NT2/D1 (cell line): ENCODE measurements at places on chromosomes 12 and 14.

GRCh38 chr12:19190292-19191031 lies 60.9 kb downstream of the PLEKHA5 start:
- no peak for DNase-seq

GRCh38 chr14:44613061-44613712 lies 106.1 kb upstream of the FSCB start:
- DNase-seq = no peak

DNA sequence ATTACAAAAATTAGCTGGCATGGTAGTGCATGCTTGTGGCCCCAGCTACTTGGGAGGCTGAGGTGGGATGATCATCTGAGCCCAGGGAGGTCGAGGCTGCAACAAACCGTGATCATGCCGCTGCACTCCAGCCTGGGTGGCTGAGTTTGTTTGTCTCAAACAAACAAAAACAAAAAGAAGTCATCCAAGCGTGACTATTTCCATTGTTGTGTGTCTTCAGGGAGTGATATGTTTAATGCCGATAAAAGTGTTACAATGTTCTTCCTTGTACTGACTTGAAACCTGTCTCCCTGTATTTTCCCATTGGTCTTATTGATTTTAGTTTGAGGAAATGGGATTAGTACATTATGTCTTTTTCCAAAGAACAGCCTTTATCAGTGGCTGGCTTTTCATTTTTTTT lies 75.6 kb upstream of the USP44 start:
- no peak for DNase-seq

DNA sequence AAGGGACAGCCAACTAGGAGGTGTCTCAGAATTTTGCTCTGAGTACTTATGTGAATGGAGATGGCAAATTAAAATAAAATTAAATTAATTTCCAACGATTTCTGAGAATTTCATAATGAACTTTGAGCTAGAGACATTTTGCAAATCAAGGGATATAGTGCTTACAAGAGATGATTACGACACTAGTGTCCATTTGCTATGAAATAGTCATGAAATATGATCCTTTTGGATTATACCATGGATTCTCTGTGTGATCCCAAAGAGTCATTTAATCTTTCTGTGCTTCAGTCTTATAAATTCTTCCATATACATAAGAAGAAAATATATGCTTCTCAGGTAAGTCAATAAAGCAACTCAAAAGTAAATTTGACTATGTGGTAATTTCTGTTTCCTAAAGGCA lies 240.6 kb downstream of the SLC25A21 start:
- DNase-seq = no peak

DNA sequence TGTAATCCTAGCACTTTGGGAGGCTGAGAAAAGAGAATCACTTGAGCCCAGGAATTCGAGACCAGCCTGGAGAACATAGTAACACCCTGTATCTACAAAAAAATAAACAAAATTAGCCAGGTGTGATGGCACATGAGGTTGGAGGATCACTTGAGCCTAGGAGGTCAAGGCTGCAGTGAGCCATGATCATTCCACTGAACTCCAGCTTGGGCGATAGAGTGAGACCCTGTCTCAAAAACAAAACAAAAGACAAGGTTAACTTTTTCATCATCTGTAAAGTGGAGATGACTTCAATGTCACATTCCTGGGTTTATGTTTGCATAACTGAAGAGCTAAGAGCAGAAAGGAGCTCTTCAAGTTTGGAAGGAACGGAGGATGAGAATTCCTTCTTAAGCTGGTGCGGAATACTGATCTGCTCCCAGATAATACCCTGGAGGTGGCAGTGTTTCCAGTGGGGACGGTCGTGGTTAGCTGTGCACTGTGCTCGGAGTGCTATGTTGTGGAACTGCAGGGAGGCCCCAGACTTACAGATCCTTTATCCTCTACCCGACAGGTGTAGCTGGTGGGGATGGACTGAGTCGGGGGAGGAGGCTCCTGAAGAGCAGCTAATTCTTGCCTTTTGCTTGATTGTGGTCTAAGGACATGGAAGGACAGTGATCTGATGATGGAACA lies 22.5 kb upstream of the BICD1 start:
- no peak for DNase-seq

DNA sequence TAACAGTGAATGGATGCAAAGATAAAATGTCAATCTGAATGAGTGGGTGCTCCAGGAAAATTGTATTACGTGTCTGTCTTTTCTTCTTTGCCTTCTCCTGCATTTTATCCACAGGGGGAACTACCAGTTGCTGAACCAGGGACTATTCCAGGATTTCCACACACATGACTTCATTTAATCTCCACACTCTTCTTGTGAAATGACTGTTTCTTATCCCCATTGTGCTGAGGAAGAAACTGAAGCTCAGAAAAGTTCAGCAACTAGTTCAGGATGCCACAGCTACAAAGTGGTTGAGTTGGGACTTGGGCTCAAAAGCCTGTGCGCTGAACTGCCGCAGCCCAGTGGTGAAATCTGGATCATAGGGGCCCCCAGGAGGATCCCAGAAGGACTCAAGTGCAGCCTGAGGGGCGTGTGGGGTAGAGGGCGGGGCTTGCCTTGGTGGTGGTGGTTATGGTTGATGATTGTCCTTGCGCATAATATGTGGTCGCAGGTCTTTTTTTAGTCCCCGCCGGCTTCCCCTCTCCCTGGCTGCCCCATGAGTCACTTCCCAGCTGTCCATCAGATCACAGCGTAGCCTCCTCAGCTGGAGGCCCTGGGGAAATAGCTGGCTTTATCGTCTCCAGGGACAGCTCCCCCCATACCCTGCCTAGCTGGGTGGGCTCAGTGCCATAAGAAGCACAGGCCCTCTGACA lies 235.2 kb upstream of the CRY1 start:
- no peak for DNase-seq

DNA sequence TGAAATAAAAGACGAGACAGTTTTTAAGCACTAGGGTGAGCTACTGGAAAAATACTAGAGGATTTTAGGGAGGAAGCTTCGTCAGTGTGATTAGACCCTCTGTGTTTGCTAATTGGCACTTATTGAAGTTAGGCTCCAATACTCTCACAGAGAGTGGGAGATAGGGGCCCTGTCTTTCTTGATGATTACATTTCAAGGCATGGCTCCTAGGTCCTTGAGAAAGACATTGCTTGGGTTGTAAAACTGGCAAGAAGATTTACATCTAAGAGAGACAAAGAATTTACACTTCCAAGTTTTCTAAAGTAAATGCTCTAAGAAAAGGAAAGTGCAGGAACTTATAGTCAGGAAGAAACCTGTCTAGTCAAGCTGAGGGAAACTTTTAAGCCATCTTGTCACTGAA lies 183.2 kb downstream of the C12orf50 start:
- no peak for DNase-seq

DNA sequence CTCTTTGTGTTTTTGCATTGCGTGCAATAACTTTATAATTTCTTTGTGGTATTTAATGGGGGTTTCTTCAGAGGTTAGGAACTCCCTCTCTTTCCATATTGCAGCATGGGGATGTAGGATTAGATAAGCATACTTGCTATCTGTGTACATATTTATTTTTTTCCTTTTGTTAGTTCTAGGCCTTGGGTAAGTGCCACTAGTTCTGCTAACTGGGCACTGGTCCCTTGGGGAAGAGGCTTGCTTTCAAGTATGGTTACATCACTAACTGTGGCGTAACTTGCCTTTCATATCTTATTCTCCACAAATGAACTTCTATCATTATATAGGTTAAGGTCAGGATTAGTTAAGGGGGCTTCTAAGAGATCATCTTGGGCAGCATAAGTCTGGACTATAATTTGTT lies 31.5 kb upstream of the SLCO1B3 start:
- no peak for DNase-seq

- DNase-seq = no peak
Measured at GRCh38 chr12:21675641-21676040, 18.0 kb upstream of the LDHB start.
